ENCODE measurements at places on chromosomes 12 and 14.

DNA sequence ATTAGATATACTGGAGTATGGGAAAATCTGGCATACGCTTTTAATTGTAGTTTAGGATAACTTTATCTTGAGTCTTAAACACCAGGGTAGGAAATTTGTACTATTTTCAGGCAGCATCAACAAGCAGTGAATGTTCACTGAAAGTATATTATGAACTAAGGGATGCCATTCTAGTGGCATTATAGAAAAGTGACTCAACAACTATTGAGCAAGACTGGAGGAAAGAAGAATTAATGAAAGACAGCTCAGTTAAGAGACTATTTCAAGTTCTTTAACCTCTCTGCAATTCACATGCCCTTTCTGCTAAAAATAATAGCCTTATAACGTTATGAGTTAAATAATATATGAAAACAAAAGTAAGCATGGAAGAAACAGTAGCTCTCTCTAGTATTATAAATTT is 343.1 kb downstream of the FSCB start:
- DNase-seq: no peak

DNA sequence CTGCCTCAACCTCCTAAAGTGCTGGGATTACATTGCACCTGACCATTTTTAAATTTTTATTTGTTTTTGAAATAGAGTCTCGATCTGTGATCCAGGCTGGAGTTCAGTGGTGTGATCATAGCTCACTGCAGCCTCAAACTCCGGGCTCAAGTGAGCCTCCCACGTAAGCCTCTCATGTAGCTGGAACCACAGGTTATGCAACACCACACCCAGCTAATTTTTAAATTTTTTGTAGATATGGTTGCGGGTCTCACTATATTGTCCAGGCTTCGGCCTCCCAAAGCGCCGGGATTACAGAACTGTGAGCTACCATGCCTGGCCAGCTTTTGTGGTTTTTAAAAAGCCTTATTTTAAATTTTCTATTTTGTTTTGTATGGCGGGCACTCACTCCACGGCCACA is 2.2 kb upstream of the DRAM1 start:
- no peak for DNase-seq

- DNase-seq: no peak
These were observed 6.7 kb upstream of the FZD10 start for GRCh38 chr12:130155416-130156073.

DNA sequence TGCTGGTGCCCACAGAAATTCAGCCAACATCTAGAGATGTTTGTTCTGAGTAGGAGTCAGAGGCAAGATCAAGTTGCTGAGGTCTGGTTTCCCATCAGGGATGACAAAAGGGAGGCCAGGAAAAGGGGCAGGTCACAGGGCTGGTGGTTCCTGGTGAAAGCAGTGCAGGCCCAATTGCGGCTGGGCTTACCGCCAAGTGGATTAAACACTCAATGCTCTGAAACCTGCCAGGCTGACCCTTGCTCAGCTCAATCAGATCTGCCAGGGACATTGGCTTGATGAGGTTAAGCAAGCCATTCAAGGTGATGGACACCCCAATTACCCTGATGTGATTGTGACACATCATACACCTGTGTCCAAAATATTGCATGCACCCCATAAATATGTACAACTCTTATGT is 5.5 kb upstream of the OAS1 start:
- DNase-seq: no peak

- no peak for DNase-seq
These were observed 93.1 kb upstream of the EVL start for GRCh38 chr14:99971941-99972747.

DNA sequence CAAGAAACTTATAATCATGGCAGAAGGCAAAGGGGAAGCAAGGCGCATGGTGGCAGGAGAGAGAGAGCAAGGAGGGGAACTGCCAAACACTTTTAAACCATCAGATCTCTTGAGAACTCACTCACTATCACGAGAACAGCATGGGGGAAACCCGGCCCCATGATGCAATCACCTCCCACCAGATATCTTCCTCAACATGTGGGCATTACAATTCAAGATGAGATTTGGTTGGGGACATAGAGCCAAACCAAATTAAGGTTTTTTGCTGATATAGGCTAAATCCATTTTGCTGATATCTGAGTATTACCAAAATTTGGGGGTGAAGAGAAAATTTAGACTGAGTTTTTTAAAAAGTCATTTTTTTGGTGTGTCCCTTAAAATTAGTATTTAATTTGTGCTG is 54.9 kb upstream of the TMX1 start:
- DNase-seq: no peak

DNA sequence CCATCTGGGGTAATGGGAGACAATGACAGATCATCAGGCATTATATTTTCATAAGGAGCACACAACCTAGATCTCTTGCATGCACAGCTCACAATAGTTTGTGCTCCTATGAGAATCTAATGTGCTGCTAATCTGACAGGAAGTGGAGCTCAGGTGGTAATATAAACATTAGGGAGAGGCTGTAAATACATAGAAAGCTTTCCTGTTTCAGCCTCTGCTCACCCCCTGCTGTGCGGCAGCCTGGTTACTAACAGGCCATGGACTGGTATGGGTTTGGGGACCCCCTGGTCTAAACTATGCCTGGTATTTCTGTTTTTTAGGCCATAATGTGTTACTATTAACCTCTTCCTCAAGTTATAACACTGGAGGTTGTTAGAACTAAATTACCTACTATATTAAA is 1373.7 kb downstream of the LRFN5 start:
- DNase-seq: no peak

- no peak for DNase-seq
These were observed 49.0 kb downstream of the MSRB3 start for GRCh38 chr12:65327207-65328076.

GRCh38 chr12:79886917-79887519 is 47.9 kb downstream of the PPP1R12A start:
- peak; percentile 67 for DNase-seq

- no peak for DNase-seq
These were observed 52.0 kb downstream of the SLC38A6 start for GRCh38 chr14:61033054-61033453.

DNA sequence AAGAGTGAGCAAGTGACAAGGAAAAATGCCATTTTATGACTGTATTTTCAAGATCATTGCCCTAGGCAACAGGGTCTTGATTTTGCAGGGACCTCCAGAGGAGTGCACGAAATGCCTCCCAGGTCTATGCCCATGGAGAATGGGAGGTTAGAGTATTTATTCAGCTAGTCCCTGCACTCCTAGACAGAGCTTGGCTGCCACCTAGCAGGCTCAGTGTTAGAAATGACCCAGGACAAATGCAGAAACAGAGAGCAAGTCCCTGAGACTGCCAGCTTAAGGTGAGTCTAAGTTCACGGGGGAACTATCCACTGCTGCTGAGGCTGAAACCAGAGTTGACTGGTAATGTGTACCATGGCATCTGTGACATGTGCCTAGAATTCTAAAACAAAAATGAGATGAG is 506.4 kb downstream of the MED13L start:
- DNase-seq: no peak

DNA sequence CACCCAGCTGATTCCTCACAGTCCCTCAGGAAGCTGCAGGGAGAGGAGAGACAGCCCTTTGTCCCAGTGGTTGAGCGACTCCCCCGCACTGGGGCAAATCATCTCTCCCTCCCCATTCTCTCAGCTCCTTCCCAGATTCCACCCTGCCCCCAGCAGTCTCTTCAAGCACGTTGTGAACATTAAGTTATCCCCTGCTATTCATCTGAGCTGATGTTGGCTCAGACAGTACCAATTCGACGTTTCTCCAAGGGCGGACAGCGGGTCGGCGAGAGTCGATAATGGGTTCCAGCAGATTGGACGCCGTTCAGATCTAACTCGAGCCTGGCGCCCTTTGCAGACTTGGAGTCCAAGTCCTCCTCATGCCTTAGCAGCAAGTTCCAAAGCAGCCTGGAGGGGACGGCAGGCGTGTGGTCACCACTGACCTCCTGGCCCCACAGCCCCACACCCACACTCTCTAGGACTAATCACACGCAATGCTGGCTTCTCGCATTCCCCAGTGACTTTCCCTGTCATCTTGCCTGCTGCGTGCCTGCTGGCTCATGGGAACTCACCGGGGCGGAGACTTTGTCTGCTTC is 245.9 kb downstream of the CHST11 start:
- no peak for DNase-seq

DNA sequence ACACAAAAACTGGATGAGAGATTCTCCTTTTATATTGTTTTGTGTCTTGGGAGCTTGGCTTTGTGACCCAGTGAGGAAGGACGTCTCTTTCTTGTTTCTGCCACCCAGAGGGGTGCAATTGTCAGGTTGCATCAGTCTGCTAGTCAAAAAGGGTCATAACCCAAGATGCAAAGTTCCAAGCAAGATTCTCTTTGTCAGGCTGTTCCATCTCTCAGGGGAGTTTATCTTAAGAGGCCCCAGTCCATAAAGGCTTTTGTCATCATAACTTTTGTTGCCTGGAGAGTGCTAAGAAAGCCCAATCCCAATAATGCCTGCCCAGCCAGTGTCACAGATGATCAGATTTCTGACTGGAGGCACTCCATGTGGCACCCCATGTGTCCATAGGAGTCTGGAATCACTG is 444.9 kb downstream of the TRHDE start:
- no peak for DNase-seq

Data from CD4-positive, alpha-beta T cell treated with Interleukin-2 at 100 ng/mL for 4 hours (primary cell).